ENCODE measurements at places on chromosomes 13 and 19.

DNA sequence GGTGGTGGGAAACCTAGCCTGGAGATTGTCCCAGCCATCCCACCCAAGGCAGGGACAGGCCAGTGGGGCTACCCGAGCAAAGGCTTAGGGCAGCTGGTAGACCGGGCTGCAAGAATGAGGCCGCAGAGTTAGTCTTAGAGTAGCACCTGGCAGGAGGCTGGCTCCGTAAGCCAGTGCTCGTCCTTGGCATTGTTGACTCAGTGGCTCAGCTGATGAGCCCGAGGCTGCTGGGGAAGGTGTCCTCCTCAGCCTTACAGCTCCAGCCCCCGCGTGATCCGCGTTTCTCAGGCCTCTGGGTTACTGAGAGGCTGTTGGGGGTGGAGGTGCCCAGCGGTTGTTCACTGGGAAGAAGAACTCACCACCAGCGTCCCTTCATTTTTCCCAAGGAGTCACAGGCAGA is 24.7 kb downstream of the PPP1R37 start:
- no peak for DNase-seq

DNA sequence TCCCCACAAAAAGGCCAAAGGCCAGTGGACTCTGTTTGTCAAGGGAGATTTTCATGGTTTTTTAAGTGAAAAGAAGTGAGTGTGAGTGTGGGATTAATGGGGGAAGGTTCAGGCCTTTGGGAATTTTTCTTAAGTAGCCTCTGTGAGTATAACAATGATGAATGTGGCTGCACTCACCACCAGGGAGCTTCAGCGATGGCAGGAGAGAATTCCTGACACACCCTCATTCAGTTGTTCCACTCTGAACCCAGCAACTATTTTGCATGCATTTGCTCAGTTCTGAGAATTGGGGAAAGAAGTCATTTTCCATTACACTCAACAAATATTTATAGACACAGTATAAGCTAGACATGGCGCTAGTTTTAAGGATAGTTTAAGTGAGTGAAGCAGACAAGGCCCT is 117.9 kb downstream of the CCNA1 start:
- no peak for DNase-seq

GRCh38 chr19:18274781-18275356 is 617 bp upstream of the IQCN start:
- peak; percentile 77 for DNase-seq

GRCh38 chr13:104085611-104086010 is 1019.4 kb upstream of the SLC10A2 start:
- no peak for DNase-seq

GRCh38 chr13:96991072-96991471 is 3.2 kb downstream of the OXGR1 start:
- no peak for DNase-seq

DNA sequence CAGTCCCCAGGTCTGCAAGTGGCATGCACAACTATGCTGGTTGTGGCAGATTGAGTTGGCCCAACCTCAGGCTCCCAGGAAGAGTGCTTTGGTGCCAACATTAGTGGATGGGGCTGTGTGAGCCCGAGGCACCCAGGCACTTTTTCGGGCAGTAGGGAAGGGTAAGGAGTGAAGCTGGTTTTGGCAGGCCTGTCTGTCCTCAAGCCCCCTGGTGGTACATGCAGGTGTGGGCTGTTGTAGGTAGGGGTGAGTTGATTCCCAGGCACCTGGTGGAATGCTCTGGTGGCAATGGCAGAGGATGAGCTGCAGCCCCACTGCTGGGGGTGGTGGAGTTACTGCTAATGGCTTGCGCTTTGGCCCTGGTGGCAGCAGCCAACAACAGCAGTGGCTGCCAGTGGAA is 723.7 kb upstream of the SLITRK1 start:
- DNase-seq: no peak

GRCh38 chr19:6402837-6403608 is 10.1 kb upstream of the GTF2F1 start:
- peak; percentile 66 for DNase-seq

DNA sequence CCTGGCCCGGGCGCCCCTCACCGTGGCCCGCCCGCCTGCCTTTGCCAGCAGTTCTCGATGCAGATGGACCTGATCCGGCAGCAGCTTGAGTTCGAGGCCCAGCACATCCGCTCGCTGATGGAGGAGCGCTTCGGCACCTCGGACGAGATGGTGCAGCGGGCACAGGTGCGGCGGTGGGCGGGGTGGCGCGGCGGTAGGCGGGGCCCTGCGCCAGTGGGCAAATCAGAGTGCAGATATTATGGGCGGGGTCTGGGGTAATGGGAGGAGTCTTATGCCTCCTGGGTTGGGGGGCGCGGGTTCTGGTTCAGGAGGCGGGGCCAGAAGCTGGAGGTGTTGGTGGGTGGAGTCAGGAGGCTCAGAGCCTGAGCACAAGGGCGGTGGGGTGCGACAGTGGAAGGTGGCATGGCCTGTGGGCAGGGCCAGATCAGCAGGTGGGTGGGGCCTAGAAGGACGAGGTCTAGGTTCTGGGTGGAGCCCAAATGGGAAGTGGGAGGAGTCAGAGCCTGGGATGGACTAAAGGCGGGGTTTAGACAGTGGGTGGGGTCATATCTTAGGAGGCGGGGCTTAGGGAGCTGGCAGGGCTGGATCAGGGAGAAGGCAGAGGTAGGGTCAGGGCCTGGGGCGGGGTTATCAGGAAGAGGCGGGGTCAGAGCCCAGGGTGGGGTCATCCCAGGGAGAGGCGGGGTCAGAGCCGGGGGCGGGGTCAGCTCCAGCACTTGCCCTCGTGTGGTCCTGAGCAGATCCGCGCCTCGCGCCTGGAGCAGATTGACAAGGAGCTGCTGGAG is 5.6 kb downstream of the APC2 start:
- peak; percentile 39 for DNase-seq

DNA sequence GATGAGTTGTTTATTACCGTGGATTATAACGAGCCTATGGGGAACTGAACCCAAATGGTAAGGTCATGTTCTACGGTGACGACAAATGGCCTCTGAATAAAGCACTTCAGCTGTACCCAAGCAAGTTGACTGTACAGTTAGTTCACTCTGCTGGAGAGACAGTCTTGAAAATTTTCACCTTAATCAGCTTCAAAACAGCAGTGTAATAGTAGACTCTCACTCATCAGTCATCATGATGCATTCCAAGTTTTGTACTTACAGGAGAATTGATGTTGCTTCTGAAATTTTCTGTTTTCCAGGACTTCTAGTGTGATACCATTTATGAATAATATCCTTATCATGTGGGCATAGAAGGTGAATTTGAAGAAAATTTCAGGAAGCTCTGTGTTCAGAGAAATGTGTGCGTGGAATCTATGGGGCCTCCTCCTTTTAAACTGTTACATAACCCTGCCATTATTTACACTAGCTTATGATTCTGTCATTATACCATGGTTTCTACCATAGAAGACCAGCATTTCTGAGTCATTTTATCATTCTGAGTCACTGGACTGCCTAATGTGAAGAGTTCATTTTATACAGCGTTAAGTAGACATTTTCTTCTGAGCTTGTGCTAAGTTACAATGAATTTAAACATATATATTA is 96.9 kb downstream of the WDFY2 start:
- DNase-seq: peak; percentile 78

GRCh38 chr19:5787409-5788182 is 3.0 kb upstream of the PRR22 start:
- DNase-seq: no peak

- no peak for DNase-seq
Observed at GRCh38 chr19:15212711-15213110, 11.9 kb upstream of the NOTCH3 start.

- no peak for DNase-seq
Observed at GRCh38 chr19:49333418-49333805, 1.8 kb upstream of the CD37 start.
